Activated CD4-positive, alpha-beta memory T cell treated with anti-CD3 and anti-CD28 coated beads for 36 hours (primary cell): ENCODE measurements at places on chromosomes 12 and 14. TPM values are rescaled to one million over a fixed set of nuclear protein-coding genes. Genes with fewer than 3 reads are reported as not detected.

DNA sequence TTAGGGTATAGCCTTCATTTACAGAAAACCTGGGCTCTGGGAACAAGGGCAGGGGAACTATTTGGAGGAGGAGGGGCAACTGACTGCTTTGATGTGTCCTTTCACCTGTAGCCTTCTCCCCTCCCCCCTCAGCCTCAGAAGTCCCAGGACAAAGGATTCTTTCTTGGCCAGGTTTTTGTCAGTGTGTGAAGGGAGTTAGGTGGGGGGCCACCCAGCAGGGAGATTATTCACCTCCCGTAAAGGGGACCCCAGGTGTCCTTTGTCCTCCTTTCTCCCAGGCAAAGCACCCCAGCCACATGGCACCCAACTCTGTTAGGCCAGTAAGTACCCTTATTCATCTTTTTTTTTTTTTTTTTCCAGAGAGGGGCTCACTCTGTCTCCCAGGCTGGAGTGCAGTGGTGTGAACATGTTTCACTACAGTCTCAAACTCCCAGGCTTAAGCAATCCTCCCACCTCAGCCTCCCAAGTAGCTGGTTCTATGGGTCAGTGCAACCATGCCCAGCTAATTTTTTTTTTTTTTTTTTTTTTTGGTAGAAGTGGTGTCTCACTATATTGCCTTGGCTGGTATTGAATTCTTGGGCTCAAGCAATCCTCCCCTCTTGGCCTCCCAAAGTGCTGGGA lies 723 bp upstream of the NFE2 start:
- no peak for DNase-seq

DNA sequence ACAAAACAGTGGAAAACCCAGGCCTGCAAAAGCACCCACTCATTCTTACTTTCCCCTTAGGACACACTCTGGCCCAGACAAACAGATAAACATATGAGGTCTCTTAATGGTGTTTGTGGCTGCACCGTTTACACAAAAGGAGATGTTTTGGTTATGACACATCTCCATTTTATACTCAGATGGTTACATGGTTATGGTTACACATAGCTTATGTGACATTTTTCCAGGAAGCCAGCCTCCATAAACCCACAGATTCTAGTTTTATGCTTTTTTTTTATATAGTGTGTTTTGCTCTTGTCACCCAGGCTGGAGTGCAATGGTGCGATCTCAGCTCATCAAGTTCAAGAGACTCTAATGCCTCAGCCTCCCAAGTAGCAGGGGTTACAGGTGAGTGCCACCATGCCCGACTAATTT lies 3.5 kb upstream of the KLRD1 start:
- DNase-seq, result peak; percentile 65

GRCh38 chr14:20781803-20782202 lies 735 bp downstream of the RNASE6 start:
- peak; percentile 41 for DNase-seq

The NOS1 gene
- not detected for total RNA-seq

DNA sequence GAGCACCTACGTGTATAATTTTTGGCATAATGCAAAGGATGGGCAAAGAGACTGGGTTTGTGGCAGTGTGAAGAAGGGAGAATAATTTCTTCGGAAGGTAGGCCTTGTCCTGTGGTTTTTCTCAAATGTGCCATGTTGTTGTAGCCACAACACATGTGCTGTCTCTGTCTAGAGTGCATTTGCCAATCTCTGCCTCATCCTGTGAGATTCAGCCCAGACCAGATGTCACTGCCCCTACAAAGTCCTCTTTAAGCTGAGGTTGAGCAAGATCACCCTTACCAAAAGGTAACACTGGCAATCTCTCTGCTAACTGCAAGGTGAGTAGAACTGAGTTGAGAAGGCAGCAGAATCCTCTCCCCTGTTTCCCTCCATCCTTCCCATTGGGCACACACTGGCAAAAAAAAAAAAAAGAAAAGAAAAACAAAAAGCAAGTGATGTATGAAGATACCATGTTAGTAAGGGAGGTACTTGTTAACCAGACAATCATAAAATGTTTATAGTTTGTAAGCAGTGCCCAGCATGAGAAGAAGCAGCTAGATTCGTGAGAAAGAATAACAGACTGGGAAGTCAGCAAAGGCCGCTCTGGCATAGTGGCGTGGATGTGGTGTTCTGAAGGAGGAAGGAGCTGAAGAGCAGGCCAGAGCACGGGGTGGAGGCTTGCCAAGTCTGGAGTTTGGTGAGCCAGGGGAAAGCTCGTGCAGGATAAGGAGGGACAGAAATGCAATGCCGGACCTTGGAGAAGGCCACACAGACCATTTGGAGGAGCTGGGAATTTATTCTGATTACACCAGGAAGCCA lies 18.9 kb downstream of the DYRK2 start:
- DNase-seq, result no peak

The SRGAP1 gene
- total RNA-seq, result 0.12 TPM

DNA sequence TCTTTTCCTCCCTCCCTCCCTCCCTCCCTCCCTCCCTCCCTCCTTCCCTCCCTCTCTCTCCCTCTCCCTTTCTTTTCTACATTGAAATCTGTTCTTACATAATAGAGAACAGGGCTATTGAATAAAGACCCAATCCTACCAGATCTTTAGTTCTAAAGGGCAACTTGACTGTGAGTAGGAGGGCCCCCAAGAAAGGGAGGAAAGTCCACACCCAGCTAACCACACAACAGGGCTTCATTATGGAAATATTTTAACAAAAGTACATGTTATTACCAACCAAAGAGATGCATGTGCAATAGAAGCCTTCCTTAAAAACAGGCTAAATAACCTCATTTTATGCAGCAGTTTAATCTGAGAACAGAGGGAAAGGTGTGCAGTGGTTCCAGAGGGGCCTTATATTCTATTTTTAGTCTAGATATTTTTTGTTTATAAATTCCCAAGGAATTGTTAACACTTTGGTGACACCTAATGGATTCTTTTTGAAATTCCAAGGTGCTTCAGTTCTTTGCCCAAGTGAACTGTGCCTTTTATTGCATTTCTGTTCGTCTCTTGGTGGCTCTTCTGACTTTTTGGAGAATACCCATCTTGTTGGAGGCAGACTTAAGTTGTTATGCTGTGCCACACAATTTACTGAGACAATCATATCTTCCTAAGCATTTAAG lies 63.0 kb downstream of the GNS start:
- DNase-seq, result no peak

DNA sequence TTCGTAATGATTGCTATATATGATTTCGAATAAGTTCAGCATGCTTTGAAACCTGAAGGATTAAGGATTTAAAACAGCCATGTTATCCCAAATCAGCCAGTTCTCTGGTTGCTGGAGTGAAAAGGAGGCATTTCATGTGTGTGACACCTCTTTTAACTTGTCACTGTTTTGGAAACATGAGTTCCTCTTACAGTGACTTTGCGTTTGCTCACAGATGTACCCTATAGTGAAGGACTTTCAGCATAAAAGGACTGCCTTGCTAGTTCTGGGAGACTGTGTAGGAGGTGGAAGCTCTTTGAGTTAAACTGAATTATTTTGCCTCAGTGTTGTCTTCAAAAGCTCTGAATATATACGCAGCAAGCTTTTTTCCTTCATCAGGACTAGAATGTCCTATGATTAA lies 7.6 kb downstream of the RNASE11 start:
- DNase-seq, result no peak

GRCh38 chr12:59578254-59578653 lies 17.6 kb upstream of the SLC16A7 start:
- no peak for DNase-seq

The TMEM229B gene
- 1.1 TPM for total RNA-seq

The ACSM4 gene
- not detected for total RNA-seq

- no peak for DNase-seq
These were observed 64.7 kb downstream of the MAP3K9 start for GRCh38 chr14:70744641-70745040.

The INHBE gene
- 0.34 TPM for total RNA-seq

DNA sequence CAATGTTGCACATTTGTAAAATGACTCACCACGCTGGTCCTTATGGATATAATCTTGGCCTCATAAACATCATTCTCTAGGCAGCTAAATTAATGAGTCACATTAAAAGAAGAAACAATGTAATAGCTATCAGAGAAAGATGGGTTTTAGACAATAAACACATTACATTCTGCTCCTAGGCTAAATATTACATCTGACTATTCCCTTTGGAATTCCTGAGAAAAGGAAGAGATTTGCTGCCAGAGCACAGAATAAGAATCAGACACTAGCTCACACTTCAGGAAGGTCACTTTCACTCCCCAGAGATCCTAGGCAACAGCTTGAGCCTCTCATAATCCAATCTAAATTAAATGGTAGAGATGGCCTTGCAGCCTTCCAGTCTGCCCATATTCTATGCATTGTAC lies 218.2 kb downstream of the PTPRO start:
- no peak for DNase-seq

GRCh38 chr12:90062799-90063198 lies 354.2 kb upstream of the ATP2B1 start:
- no peak for DNase-seq

- no peak for DNase-seq
These were observed 211.0 kb downstream of the SSPN start for GRCh38 chr12:26406391-26406790.

The EML1 gene
- total RNA-seq, result 1.5 TPM

DNA sequence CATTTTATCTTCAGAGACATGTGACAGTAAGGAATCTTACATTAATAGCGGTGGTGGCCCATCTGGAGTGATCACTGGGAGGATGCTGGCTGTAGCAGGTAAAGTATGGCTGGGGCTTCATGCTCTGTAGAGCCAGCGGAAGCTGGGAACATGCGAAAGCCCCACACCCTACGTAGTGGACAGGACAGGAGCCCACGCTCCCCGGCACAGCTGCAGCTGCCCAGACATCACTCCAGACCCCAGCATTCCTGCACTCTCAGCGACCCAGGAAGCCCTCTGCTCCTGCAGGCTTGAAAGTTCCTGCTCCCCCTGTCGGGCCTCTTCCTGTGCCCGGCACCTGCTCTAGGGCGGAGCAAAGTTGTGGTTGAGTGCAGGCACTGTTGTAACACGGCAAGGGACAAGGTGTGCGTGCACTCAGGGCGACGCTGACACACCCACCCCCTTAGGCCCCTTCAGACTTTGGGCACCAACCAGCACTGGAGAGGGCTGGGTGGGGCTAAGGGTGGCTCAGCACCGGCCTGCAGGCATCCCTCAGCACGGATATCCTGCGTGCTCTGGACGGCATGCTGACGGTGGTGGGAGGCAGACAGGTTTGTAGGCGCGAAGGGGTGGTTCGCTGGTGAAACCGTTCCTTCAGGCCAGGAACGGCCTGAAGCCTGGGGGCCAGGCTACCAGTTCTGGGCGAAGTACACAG lies 568.3 kb downstream of the FSCB start:
- no peak for DNase-seq

The FOXA1 gene
- 0.19 TPM for total RNA-seq

The DPPA3 gene
- not detected for total RNA-seq

GRCh38 chr12:45638386-45638785 lies 91.1 kb upstream of the ARID2 start:
- no peak for DNase-seq

- DNase-seq, result peak; percentile 64
These were observed 23.8 kb upstream of the LRTM2 start for GRCh38 chr12:1796515-1797010.

The PPP1R12A gene
- 75.7 TPM for total RNA-seq

- DNase-seq, result no peak
These were observed 57.6 kb downstream of the SSPN start for GRCh38 chr12:26252946-26253345.

GRCh38 chr12:104686196-104686595 lies 229.4 kb downstream of the CHST11 start:
- peak; percentile 62 for DNase-seq

DNA sequence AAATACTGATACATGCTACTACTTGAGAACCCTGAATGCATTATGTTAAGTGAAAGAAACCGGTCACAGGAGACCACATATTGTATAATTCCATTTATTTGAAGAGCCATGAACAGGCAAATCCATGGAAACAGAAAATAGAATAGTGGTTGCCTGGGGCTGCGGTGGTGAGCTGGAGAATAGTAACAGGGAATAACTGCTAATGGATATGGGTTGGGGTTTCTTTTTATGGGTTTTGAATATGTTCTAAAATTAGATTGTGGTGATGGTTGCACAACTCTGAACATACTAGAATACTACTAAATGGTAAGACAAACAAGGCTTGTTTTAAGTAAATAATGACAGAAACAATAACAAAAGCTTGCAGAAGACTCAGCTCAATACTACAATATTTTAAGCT lies 293.0 kb downstream of the BTG1 start:
- DNase-seq, result no peak

The TMED8 gene
- 27.8 TPM for total RNA-seq

The SPPL3 gene
- total RNA-seq, result 24.3 TPM

GRCh38 chr12:31261744-31262143 lies 64.2 kb downstream of the SINHCAF start:
- DNase-seq, result no peak

- DNase-seq, result no peak
These were observed 13.4 kb upstream of the FRMD6 start for GRCh38 chr14:51638071-51638944.

The BICDL1 gene
- total RNA-seq, result 143 TPM

The GARIN6 gene
- not detected for total RNA-seq

The PLBD1 gene
- total RNA-seq, result not detected

The KRT83 gene
- not detected for total RNA-seq

DNA sequence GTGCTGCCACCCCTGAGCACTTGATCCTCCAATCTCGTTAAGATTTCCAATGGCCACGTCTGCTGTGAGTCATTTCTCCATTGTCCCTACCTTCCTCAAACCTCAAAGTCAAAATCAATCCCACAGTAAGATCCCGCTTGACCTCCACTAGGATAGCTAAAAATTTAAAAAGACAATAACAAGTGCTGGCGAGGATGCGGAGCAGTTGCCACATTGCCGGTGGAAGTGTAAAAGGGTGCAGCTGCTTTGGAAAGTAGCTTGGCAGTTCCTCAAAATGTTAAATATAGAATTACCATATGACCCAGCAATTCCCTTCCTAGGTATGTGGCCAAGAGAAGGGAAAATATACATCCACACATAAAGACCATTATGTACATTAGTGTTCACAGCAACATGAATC lies 9.5 kb upstream of the BCL7A start:
- DNase-seq, result no peak

The LMNTD1 gene
- not detected for total RNA-seq

GRCh38 chr12:78793491-78793890 lies 71.1 kb upstream of the SYT1 start:
- DNase-seq, result no peak

- DNase-seq, result no peak
These were observed 1330.4 kb downstream of the SLC16A7 start for GRCh38 chr12:60926256-60926655.

DNA sequence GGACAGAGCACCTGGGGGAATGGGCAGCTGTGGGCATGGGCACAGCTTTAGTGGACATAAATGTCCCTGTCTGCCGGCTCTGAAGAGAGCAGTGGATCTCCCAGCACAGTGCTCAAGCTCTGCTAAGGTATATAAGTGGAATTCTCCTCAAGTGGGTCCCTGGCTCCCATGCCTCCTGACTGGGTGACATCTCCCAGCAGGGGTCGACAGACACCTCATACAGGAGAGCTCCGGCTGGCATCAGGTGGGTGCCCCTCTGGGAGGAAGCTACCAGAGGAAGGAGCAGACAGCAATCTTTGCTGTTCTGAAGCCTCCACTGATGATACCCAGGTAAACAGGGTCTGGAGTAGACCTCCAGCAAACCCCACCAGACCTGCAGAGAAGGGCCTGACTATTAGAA lies 25.0 kb upstream of the NUAK1 start:
- no peak for DNase-seq

The DDX55 gene
- 45.1 TPM for total RNA-seq

The TAOK3 gene
- 50.4 TPM for total RNA-seq

- no peak for DNase-seq
These were observed 35.4 kb downstream of the SLC38A1 start for GRCh38 chr12:46233423-46233822.

The STX2 gene
- 22.8 TPM for total RNA-seq

- no peak for DNase-seq
These were observed 31.2 kb upstream of the OAS1 start for GRCh38 chr12:112875608-112876007.

The LRRK2 gene
- 0.21 TPM for total RNA-seq

The RDH16 gene
- 0.46 TPM for total RNA-seq

The DHRS1 gene
- total RNA-seq, result 14.7 TPM
